ENCODE measurements at places on chromosomes 3 and 15.

DNA sequence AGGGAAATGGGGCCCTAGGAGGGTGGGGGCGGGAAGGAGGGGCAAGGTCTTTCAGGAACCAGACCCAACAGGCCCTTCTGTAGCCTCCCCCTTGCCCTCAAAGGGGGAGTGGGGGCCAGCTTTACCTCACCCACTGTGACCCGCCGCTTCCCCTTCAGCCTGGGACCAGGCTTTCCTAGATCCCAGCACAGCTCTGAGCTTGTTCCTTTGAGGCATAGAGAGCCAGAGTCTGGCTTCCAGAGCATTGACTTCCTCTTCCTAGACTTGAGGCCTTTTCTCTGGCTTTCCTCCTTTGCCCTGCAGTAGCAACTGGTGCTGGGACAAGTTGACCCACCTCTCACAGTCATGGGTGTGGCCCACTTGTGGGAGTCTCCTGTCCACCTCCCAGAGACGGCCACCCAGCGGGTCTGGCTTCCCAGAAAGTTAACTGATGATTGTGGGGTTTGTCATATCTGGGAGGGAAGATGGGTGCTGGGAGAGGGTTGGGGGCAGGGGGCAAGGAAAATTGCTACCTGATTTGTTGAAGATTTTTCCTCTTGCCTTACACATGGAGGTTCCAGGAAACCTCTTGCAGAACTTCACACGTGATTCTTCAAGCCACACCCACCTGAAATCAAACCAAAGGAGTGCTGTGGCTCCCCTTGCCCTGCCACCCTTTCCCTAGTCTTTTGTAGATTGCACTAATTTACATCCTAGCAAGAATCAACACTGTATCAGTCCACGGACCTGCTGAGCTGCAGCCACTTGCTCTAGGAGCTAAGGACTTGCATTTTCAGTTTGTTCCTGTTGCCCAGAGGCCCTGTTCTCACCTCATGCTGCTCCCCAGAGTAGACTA lies 4.1 kb upstream of the CHST14 start:
- DNase-seq, result no peak

DNA sequence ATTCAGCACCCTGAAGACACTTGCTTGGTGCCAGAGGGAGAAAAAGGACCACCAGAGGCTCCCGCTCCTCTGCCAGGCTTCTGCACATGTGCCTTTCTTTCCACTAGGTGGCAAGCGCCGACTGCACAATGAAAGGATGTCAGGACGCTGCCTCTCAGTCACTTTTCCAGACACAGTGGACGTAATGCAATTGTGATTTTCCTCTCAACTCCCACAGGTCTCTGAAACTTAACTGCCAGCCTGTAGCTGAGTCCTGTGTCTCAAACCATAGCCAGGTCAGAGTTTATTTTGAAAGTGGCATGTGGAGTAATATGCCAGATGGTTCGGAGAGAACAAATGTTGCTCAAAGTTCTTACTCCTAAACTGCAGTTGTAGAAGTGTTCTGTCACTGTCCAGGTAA lies 162.9 kb downstream of the ITPR1 start:
- DNase-seq, result peak; percentile 14

DNA sequence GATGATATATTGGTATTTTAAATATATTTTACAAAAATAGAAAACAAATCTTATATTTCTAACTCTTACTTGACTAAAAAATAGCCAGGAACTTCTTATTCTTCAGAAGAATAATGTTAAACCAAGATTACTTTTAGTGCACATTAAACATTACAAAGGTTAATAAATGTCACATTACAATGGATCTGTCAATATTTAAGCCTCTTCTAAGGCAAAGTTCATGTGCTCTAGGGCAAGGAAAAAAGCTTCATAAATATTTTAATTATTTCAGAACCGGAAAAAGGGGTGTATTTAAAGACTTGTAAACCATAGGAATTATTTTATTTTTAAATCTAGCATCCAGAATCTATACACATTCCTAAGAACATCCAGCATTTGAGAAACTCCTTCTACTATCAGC lies 166.9 kb upstream of the ROBO2 start:
- no peak for DNase-seq

GRCh38 chr3:158802409-158803268 lies 785 bp downstream of the MFSD1 start:
- DNase-seq, result no peak

DNA sequence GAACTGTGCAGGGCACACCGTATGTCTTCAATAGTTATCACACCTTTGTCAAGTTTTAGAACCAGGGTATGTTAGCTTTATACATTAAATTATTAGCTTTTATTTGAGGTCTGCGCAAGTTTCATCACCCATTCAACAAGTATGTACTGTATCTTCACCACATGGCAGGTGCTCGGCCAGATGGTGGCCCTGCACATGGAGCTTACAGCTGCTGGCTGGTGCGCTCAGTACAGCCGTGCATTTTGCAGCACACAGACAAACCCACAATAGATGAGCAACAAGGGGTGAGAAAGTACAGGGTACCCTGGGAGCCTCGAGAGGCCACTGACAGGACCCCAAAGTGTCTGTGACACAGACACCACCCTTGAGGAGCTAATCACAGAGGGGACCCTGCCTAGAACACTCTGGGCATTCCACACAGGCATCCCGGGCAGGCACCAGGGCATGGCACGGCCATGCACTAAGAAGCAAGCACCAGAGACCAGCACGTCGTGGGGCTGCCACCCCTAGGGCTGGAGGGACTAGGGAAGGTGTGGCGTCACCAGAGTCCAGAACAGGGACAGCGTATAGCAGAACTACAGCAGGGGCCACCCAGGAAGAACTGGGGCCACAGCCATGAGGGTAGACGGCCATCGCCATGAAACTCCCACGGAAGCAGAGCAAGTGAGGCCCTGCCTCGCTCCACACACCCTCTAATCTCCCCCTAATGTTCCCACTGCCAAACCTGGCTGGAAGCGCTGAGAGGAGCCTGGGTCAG lies 27.4 kb downstream of the ZXDC start:
- DNase-seq, result no peak

DNA sequence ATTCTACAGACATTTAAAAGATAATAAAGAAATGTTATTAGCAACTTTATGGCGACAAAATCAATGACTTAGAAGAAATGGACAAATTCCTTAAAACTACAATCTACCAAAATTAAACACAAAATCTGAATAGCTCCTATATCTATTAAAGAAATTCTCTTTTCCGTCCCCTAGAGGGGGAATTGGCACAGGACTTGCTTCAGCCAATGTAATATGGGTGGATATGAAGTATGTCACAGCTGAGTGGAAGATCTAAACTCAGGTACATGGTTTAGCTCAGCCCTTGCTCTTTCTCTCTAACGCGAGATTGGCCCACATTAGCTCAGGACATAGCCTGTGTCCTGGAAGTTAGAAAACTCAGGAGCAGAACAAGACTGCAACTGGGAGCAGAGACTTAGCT lies 79.3 kb downstream of the DNAH12 start:
- no peak for DNase-seq

GRCh38 chr3:84601303-84601702 lies 357.5 kb upstream of the CADM2 start:
- no peak for DNase-seq

DNA sequence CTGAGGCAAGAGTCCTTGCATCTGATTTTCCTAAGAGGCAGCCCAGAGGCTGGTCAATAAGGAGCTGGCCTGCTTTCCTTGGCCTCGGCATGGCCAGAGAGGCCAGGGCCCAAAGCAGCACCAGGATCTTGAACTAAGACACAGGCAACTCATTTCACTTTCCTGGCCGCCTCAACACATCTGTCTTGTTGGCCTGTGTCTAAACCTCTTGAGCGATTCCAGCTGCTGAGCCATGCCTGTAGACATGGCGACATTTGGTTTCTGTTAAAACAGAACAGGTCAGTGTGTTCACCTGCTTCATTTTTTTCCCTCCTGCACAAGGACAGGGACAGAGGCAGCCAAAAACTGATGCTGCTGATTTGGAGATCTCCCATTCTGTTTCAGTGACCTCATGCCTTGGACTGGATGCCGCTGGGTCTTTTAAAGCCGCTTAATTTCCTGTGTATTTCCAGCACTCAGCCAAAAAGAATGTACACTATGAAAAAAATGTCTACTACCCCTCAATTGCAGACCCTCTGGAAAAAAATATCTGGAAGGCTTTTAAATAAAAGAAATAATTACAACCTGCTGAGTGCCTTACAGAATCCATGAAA lies 266.6 kb upstream of the ICE2 start:
- DNase-seq, result no peak

GRCh38 chr3:16595778-16596177 lies 9.4 kb downstream of the DAZL start:
- DNase-seq, result no peak

DNA sequence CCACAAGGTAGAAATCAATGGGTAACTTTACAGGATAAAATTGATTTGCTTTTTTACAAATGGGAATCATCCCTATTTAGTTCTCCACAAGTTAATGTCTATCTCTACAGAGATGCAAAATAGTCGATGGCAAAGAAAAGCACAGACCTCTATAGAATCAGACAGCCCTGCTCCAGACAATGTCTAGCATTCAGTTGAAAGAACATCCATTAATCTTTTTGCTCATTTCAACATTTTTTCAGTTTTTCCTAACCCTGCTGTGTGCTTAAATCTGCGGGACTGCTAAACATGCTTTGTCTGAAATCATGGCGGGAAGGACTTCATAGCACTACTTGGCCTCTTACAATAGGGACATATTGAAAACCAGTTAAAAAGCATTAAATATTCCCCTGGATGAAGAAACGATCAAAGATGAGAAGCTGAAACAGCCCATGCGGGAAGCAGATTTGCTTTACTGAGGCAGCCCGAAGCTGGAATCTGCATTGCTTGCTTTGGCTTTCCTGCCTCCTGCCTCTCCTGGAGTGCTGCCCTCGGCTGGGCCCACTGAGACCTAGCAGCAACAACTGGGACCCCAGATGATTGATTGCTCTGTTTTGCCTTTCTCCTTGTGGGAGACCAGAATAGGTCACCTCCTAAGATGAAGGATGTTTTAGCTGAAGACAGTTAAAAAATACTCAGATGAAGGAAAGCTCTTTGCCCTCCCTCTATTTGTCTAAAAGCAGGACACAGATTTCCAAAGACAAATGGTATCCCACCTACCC lies 38.5 kb upstream of the RASGRP1 start:
- no peak for DNase-seq

GRCh38 chr15:97867870-97868269 lies 92.6 kb upstream of the ARRDC4 start:
- no peak for DNase-seq

DNA sequence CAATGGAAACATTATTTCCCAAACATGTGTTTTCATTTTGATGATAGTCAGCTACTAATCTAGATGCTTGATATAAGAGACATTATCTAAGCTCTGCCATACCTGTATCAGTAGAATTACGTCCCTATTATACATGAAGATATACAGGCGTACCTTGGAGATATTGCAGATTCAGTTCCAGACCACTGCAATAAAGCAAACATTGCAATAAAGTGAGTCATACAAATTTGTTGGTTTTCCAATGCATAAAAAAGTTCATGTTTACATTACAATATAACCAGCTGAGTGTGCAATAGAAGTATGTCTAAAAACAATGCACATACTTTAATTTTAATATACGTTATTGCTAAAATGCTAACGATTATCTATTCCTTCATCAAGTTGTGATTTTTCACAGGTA lies 236.0 kb upstream of the ZNF717 start:
- no peak for DNase-seq

- no peak for DNase-seq
These were observed 230.2 kb downstream of the OCA2 start for GRCh38 chr15:27868828-27869404.

GRCh38 chr3:73653877-73654276 lies 29.1 kb upstream of the PDZRN3 start:
- no peak for DNase-seq

DNA sequence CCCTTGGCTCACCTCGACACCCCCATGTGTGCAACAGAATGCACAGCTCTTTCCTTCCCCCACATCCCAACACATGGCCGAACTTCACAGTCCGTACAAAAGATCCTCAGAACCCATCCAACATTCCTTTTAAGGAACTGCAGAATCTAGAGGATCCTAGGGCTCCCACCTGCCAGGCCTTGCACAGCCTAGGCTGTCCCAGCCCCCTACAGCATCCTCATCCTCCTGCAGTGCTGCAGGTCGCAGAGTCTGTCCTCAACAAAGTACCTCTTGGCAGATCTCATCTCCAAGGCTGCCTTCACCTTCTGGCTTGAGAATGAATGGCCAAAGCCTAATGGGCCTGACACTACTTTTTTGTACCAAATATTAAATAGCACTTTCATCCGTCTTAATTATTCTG lies 19.8 kb downstream of the PRR23E start:
- no peak for DNase-seq

GRCh38 chr3:104906001-104906639 lies 460.6 kb upstream of the ALCAM start:
- DNase-seq, result no peak

DNA sequence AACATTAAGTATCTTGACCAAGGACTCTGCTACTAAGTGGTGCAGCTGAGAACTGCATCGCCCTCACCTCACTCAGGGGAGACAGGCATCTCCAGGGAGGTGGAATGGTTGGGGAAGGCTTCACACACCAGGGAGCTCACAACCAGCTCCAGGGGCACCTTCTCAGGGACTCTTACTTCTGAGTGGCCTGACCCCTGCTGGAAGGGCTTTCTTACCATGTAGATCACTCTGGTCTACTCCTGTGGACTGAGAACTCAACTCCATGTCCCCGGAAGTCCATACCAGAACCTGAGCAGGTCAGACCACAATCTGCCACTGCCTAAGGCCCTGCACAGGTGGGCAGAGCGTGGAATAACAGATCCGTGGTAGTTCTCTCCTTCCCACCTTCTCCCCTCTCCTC lies 140.5 kb downstream of the TLE3 start:
- DNase-seq, result no peak

DNA sequence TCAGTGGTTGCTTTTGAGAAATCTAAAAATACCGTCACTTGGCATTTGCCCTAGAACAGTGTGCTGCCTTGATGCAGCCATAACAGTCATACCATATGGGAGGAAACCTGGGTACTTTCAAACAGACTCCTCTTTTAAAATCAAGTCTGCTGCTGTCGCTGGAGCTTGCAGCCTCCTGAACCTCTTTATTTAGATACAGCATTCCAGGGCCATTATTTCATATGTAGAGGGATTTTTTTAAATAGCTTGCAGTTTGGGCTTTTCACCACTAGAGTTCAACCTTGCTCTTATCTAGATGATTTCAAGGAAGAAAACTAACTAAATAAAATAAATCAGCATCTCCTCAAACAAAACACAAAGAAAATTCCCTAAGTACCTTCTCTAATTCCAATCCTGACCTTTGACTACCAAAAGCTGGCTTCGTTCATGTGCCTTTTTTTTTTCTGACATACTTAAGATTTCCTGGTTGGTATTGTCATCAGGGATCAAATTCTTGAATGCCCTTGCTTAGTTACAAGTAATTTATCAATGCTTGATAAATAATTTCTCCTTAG lies 111.6 kb downstream of the KBTBD8 start:
- DNase-seq, result no peak

GRCh38 chr3:133117342-133117741 lies 79.2 kb downstream of the TMEM108 start:
- no peak for DNase-seq

All from NCI-H510A (cell line).